Activated gamma-delta T cell treated with anti-CD3 and anti-CD28 coated beads, Interleukin-2, amount 50 U/mL, for 16 hours (primary cell): ENCODE measurements at places on chromosomes 1 and 21.

DNA sequence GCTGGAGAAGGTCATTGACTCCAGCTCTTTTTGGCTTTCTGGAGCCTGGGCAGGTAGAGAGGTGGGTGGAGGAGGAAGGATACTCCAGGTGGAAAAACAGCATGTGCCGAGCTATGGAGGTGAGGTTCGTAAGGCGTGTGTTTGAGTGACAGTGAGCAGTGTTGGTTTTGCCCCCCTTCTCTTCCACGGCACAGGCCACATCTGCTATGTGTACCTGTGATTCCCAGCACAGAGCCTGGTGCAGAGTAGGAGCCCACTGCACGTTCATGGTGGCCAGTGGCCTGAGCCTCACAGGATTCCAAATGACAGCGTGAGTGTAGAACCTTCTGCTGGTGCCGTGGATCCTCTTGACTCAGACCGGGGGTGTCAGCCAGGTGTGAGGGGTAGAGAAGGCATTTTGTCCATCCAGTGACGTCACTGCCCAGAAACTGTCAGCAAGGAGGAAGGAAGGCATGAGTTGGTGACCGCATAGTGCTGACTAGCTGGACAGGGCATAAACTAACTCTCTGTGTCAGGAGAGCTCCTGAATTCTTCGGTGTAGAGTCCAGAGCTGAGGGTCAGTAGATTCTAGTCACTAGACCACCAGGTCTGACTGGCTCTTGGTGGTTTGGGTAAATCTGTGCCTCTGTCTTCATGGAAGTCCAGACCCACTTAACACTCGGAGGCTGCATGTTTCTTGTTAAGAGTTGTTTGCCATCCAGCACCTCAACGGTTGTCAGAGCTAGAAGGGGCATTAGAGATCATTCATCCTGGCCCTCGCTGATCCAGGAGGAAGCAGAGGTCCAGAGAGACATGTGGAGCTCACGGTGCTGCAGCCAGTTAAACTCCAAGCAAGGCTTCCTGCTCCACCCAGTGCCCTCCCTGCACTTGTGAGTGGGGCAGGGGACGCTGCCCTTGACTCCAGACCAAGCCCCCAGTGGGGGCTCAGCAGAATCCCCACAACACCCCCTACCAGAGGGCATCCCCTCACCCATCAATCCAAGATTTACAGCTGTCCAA, 3.8 kb downstream of the QSOX1 start:
- no peak for DNase-seq

DNA sequence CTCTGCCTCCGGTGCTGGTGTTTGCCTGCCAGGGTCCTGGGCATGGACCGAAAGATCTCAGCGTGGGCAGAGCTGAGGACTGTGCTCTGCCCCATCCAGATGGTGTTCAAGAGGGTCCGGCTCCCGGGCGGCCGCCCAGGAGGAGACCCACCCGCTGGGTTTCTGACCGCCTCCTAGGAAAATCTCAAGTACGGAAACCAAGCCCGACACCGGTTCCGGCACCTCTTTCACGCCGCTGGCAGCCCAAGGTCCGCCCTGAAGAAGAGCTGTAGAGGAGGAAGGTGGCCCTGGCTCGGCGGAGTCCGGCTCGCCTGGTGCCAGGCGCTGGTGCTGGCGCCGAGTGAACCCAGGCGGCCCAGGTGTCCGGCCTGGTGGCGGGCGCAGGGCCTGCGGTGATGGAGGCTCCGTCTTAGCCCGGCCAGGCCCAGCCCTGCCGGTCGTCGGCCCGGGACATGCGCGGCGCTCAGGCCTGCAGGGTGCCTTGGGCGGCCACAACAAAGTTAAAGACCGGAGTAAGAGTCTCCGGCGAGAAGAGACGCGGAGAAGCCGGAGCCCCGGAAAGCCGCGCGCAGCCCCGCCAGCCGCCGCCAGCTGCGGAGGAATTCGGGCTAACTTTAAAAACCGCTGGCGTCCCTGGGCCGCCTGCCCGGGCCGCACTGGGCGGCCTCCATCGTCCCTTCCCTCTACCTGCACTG, 1.5 kb downstream of the GRIK3 start:
- no peak for DNase-seq

- no peak for DNase-seq
Measured at GRCh38 chr1:29408831-29409605, 172.7 kb downstream of the PTPRU start.

- DNase-seq, result no peak
Measured at GRCh38 chr21:42262831-42263231, 43.9 kb downstream of the ABCG1 start.

DNA sequence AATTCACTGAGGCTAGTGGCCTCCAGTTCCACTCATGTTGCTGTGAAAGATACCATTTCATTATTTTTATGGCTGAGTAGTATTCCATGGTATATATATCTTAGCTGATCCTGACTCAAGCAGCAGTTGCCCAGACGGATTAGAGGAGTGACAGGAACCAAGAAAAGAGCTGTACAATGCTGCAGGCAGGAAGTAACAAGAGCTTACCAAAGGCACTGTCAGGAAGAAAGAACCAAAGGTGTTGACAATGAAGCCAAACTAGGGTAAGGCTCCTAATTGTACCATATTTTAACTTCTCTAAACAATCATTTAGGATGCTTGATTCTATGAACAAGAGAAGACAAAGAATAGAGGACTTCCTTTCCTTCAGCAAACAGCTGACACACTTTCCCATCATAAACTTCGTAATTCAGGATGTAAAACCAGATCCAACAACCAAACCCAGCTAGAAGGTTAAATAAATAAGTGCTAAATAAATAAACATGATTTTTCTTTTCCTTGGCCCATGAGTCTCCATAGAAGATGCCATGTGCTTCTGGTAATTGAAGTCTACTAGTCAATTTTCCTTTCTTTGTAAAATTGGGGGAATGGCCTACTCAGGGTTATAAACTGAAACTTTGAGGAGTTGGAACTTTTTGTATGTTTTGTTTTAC, 248.2 kb upstream of the SGIP1 start:
- no peak for DNase-seq

DNA sequence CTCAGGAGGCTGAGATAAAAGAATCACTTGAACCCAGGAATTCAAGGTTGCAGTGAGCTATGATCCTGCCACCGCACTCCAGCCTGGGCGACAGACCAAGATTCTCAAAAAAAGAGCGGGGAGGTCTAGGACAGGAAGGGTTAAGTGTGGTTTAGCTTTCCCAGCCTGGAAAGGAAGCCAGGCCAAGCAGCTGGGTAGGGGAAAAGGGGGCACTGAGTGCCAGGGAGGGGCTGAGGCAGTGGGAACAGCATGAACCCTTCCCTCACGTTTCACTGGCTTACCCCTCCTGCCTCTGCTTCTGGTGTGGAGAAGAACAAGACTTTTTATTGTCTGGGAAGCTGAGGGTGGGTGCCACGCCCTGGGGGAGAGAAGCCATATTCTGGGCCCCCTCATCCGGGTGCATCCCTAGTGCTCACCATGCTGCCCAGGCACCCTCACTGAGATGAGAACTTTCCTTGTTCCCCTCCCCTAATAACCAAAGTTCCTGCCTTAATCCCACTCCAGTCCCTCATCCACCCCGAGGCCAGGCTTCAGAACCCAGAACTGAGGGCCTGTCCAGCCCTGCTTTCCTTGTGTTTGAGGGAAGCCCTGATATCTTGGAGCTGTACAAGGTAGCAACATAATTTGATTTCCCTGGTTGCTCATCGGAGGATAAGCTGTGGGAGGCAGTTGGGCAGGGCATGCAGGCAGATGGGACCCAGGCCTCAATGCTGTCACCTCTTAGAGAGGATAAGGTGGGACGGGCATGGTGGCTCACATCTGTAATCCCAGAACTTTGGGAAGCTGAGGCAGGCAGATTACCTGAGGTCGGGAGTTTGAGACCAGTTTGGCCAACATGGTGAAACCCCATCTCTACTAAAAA, 2.0 kb upstream of the LMNA start:
- DNase-seq, result no peak

- DNase-seq, result no peak
Measured at GRCh38 chr1:156108057-156108456, 6.5 kb upstream of the LMNA start.

DNA sequence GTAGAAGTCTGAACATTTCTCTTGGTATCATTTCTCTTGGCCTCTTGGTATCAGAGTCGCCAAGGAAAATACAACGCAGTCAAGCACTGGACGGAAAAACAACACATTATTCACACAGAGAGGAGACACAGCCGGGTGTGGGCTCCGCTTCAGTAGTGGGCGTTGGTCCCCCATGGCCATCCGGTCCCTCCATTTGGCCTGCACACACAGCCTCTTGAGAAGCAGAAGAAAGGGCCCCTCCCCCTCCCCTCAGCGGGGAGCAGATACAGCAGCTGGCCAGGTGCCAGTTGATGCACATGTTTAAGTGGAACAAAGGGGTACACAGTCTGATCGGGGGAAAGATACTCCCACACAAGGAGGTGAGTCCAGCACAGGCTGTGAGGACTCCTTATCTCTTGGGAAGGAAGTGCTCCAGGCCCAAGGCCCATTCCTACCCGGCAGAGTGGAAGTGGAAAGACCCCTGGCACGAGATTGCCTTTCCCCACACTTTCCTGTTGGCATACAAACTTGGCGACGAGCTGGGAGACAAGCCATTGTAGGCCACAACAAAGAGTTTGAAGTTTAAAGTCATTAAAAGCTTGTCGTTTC, 311.3 kb downstream of the FAM72C start:
- no peak for DNase-seq

GRCh38 chr1:230430499-230430898, 4.4 kb upstream of the PGBD5 start:
- DNase-seq, result no peak

- DNase-seq, result no peak
Measured at GRCh38 chr1:33039840-33040239, 3.2 kb upstream of the AK2 start.

GRCh38 chr1:201633811-201634210, 94.9 kb downstream of the NAV1 start:
- no peak for DNase-seq

DNA sequence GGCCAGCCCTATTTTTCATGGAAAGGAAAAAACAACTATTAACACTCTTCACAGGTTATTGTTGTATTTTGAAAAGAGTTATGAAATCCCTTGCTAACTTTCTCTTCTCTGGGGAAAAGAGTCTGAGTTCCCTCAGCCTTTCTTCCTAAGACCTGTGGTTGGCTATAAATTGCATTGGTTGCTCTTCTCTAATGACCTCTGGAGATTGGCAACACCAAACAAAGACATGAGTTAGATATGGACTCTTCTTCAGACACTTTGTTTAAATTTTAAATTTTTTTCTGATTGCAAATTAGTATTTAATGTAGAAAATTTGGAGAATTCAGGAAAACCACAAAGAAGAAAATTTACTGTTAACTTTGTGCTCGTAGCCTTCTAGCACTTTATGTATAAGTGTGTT, 275.7 kb downstream of the PBX1 start:
- no peak for DNase-seq

DNA sequence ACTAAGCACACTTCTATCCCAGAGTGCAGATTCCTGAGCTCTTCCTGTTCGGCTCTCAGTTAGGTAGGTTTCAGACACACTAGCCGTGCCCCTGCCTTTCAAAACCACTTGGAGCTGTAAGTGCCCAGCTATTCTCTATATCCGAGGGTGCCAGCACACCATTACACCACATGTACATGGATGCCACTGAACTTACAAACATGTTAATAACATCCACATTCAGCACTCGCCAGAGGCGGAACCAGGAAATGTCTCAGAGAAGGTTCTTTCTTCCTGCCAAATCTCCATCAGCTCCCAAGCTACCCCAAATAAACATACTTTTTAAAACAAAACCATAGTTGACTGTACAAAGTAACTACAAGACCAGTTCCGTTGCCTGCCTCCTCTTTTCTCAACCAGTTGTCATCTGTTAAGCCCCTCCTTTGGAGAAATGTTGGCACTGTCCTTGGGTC, 78.4 kb upstream of the CTTNBP2NL start:
- no peak for DNase-seq

DNA sequence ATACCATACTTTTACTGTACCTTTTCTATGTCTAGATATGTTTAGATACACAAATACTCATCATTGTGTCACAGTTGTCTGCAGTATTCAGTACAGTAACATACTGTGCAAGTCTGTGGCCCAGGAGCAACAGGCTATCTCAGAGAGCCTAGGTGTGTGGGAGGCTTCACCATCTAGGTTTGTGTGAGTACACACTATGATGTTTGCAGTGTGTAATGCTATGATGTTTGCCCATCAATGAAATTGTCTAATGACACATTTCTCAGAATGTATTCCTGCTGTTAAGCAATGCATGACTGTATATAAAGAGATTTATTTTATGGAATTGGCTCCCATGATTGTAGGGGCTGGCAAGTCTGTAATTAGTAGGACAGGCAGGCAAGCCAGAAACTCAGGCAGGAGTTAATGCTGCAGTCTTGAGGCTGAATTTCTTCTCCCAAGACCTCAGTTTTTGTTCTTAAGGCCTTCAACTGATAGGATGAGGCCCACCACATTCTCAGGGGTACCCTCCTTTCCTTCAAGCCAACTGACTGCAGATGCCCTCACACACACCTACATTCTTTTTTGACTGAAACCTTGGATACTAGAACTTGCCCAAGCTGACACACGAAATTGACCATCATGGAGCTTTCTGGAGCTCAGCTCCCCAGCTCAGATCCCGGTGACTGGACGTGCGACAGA, 7.7 kb upstream of the AGTRAP start:
- DNase-seq, result no peak

- no peak for DNase-seq
Measured at GRCh38 chr1:6045110-6045502, 582 bp upstream of the KCNAB2 start.

DNA sequence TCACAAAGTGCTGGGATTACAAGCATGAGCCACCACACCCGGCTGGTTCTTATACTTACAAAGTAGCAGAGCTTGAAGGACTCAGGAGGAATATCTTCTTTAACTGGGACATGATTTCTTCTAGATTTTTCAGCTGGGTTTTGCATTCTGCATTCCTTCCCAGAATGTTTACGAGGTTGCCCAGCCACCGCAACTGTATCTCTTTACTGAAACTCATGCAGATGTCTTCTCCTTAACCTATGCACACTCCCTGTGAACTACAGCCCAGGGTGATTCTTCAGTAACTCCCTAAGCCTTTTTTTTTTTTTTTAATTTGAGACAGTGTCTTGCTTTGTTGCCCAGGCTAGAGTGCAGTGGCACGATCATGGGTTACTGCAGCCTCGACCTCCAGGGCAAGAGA, 8.7 kb upstream of the DOP1B start:
- no peak for DNase-seq

- DNase-seq, result no peak
Measured at GRCh38 chr21:18382141-18382540, 21.4 kb downstream of the TMPRSS15 start.
